HCT116 (cell line): ENCODE measurements at places on chromosomes 12 and 14.
A peak's percentile ranks its signal among the peaks of the same experiment; 100 is the strongest.

- DNase-seq, result no peak
Measured at GRCh38 chr14:101361451-101362433, 199.6 kb upstream of the DIO3 start.

DNA sequence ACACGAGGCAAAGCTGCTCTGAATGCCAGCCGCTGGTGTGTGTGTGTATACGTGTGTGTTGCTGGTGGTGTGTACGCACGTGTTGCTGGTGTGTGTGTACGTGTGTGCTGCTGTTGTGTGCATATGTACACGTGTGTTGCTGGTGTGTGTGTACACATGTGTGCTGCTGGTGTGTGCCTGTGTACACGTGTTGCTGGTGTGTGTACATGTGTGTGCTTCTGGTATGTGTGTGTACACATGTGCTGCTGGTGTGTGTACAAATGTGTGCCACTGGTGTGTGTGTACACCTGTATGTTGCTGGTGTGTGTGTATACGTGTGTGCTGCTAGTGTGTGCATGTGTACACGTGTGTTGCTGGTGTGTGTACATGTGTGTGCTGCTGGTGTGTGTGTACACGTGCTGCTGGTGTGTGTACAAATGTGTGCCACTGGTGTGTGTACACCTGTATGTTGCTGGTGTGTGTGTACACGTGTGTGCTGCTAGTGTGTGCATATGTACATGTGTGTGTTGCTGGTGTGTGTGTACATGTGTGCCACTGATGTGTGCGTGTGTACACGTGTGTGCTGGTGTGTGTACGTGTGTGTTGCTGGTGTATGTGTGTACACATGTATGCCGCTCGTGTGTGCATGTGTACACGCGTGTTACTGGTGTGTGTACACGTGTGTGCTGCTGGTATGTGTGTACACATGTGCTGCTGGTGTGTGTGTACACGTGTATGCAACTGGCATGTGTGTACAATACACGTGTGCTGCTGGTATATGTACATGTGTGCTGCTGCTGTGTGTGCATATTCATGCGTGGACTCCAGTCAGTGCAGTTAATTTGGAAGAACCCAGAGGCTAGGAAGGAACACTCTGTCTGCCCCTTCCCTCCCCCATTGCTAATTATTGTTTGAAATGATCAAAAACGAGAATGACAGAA, 47.2 kb downstream of the CACNA2D4 start:
- no peak for DNase-seq

DNA sequence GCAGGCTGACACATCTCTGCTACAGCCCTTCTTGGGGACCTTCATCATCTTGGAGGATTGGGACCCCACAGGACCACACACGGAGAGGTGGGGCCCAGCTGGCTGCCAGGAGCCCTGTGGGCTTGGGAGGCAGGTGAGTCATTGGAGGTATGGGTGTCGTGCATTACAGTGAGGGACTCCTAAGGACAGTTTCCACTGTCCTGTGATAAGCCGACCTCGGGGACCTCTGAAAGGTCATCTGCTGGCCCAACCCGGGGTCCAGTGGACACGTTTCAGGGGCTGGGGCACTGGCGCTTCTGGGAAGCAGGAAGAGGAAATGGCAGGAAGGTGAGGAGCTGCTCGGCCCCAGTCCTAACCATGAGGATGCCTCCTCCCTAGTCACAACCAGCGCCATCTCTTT, 238.0 kb downstream of the BCL11B start:
- DNase-seq, result no peak

GRCh38 chr12:32569259-32569658, 109.8 kb upstream of the DNM1L start:
- DNase-seq, result no peak

DNA sequence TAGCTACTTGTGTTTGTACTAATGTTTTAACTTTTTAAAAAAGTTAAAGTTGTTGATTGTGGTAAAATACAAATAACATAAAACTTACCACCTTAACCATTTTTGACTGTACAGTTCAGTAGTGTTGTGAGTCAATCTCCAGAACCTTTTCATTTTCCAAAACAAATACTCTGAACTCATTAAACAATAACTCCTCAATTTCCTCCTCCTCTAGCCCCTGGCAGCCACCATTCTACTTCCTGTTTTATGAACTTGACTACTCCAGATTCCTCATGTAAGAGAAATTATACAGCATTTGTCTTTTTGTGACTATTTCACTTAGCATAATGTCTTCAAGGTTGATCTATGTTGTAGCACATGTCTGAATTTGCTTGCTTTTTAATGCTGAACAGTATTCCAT, 299.1 kb upstream of the AMIGO2 start:
- DNase-seq, result no peak

DNA sequence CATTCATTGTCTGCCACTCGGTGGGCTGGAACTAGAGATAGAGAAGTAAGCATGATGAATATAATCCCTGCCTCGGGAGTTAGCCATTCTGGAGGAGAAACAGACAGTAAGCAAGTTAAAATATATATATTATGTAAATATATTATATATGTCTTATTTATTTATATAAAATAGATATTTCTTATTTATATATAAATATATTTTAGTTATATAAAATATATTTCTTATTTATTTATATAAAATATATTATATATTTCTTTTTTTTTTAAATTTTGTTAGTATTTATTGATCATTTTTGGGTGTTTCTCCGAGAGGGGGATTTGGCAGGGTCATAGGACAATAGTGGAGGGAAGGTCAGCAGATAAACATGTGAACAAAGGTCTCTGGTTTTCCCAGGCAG, 78.1 kb upstream of the TBX5 start:
- no peak for DNase-seq

GRCh38 chr12:96399120-96399918, 920 bp downstream of the CDK17 start:
- no peak for DNase-seq

DNA sequence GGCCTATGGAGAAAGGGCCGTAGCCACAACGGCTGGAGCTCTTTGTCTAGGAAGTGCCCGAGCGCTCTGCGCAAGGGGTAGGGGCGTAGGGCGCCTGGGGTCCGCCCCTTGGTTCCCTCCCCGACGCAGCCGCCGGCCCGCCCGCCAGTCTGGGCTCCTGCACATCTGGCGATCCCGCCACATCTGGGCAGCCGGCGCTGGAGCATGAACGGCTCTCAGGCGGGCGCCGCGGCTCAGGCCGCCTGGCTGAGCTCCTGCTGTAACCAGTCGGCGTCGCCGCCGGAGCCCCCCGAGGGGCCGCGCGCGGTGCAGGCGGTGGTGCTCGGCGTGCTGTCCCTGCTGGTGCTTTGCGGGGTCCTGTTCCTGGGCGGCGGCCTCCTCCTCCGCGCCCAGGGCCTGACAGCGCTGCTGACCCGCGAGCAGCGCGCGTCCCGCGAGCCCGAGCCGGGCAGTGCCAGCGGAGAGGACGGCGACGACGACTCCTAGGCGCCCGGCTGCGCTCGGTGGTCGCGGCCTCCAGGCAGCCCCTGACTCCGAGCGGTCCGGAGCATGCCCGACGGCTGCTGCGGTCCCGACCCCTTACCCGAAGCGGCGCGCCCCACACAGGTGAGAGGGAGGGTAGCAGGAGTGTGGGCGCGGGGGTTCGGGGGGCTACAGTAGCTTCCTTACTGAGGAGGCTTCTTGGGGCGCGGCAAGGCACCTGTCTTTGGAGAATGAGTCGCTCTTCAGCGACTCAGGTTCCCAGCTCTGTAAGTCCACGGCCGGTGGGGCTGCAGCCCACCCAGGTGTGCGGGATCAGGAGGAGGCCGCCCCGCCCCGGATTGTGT, at the start of gene SMIM41:
Gene SMIM41 (plus strand): TSS at position 129 of the 827 bp plus-strand sequence. CDS start 76 bp downstream, at position 205.
- DNase-seq, result no peak

DNA sequence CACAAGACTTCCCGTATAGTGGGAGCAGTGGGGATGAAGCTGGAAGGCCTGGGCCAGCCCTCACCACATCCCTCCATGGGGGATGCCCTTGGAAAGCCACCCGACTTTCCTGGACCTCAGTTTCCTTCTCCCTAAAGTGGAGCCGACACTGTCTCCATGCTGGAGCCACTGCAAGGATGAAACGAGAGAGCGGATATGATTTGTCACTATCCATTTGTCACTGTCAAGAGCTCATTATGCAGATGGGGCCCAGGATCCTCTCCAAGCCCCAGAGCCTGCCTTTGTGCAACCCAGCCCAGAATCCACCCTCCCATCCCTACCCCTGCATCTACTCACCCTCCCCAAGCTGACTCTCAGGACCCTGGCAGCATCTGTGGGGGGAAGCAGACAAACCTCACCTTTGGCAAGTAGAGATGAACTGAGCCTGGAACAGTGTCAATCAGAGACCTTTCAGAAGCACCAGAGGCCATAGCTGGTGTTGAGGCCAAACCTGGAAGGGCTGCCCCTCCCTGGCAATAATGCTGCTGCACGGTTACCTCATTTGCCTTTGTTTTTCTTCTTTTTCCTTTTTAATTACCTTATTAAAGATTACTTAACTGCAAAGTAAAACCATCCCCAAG, 287.7 kb upstream of the RTL1 start:
- DNase-seq, result no peak

GRCh38 chr14:53599221-53599945, 357.2 kb downstream of the BMP4 start:
- DNase-seq, result no peak

GRCh38 chr14:42407153-42407552, 800.5 kb downstream of the LRFN5 start:
- DNase-seq, result no peak

DNA sequence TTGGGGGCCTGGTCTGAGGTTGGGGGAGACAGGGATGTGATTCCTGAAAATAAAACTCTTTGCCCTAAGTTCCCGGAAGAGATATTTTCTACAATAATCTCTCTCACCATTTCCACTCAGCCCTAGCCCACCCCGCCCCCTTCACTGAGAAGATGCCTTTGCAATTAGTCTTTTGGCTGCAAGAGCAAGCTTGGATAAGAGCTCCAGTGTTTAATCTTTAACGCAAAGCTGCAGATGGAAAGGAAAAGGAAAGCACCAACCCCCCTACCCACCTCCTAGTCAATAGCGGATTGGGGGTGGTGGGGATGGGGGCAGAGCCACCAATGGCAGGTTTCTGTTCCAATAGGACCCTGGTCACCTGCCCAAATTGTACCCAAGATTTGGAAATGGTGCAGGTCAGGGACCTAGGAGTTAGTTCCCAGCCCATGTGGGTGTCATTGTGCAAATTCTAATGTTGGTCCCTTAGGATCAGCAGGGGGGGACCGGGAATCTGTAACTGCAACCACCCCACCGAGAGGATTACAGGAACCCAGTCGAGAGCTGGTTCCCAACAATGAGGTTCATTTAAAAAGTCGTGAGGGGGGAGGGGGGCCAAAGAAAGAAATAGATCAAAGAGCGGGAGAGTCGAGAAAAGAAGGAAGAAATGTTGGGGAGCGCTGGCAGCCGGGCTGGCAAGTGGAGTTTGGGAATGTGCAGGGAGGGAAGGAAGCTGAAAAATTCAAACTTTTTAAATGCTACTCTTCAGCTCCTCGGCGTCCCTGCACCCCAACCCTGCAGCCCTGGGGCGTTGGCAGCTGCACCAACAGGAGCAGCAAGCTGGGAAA, 1.6 kb downstream of the ZFP36L1 start:
- DNase-seq, result no peak

GRCh38 chr12:106205208-106206069, 42.4 kb downstream of the CKAP4 start:
- peak; percentile 64 for DNase-seq

- DNase-seq, result no peak
Measured at GRCh38 chr12:68785823-68786222, 22.2 kb upstream of the MDM2 start.

GRCh38 chr12:2276288-2277033, 223.7 kb downstream of the CACNA1C start:
- no peak for DNase-seq

DNA sequence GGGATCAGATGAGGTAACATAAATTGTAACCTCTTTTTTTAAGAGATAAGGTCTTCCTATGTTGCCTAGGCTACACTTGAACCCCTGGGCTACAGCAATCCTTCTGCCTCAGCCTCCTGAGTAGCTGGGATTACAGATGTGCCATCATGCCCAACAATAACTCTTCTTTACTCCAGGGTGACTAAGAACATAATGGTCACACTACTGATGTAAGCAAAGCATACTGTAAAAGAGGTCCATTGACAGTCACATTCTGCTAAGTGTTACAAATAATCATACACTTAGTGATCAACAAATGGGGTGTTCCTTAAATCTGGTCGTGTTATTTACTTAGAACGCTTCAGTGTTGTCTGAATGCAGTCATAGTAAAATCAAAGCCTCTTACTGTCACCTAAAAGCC, 68.9 kb downstream of the EPS8 start:
- DNase-seq, result no peak

DNA sequence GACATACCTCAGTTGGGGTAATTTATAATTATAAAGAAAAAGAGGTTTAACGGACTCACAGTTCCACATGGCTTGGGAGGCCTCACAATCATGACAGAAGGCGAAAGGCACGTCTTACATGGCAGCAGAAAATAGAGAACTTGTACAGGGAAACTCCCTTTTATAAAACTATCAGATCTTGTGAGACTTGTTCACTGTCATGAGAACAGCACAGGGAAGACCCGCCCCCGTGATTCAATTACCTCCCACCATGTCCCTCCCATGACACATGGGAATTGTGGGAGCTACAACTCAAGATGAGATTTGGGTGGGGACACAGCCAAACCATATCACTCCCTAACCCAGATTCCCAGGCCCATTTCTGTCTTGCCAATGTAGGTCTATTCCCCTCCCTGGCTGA, 22.1 kb downstream of the MYO1H start:
- no peak for DNase-seq

GRCh38 chr14:52063052-52063462, 5.8 kb downstream of the NID2 start:
- DNase-seq, result no peak

- DNase-seq, result no peak
Measured at GRCh38 chr14:95513291-95513690, 3.2 kb downstream of the SYNE3 start.

- no peak for DNase-seq
Measured at GRCh38 chr14:77660754-77661153, 44.3 kb upstream of the SPTLC2 start.

DNA sequence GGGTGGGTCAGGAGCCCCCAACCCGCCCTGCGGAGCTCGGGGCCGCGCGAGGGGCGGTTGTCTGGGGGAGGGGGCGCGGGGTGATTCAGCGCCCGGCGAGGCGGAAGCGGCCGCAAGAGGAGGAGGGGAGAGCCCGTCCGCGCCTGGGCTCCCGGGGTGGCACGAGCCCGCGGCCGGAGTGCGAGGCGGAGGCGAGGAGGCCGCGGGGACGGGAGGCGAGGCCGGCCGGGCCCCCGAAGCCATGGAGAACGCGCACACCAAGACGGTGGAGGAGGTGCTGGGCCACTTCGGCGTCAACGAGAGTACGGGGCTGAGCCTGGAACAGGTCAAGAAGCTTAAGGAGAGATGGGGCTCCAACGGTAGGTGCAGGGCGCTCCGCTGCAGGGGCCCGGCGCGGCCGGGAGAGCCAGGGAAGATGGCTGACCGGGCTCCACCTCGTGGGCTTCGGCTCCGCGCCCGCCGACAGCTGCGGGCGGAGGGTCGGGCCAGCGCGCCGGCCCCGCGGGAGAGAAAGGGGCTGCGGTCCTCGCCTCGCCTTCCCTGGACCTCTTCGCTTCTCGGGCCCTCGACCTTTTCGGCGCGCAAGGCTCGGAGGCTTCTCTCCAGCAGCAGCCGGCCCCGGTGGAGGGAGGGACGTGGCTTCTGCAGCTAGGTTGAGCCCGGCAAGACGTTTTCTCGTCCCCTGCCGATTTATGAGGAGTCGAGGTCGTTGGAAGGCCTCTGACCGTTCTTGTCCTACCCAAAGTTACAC, 677 bp downstream of the ATP2A2 start:
- DNase-seq, result no peak
